AG04449 (cell line): ENCODE measurements at places on chromosomes 3 and 15.

- no peak for DNase-seq
Observed at GRCh38 chr3:54633444-54634121, 294.3 kb downstream of the LRTM1 start.

DNA sequence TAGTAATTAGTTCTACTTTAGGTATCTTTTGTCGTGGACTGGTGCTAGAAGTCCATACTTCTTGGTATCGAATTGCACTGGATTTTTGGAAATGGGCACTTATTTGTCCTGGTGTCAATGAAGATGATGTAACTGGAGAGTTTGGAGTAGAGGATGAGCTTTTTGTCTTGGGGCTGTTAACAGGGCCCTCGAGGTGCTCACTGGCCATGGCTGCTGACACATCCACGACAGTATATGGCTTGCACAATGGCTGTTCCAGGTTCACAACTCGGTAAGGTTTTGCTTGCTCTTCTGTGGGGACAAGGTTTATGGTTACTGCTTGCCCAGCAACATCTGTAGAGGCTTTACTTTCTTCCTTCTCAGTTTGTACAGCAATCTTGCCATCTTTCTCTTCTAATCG lies 109.4 kb upstream of the TSPAN3 start:
- DNase-seq, result no peak

DNA sequence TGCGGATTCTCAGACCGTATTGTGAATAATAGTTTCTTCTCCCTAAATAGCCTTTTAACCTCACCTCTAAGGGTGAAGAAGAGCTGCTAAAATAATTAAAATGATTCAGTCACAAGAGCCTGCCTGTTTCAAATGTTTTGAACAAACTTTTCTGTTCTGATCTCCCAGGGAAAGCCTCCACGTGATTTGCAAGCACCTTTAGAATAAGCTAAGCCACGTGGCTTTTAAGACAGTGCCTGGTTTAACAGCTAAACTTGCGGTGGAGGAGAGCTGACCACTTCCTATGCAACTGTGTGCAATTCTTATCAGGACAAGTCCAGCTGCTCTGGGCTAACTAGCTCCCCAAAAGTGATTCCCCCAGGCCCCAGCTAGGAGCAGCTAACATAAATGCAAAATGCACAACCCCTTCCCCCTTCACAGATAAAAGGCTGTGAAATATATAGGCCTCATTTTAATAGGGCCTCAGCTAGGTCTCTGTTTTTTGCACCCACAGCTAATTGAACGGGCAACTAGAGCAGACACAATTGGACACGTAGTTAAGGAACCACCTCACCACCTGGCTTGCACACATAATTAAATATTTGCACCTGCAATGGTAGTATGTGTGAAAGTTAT lies 401.2 kb upstream of the NR2F2 start:
- DNase-seq, result no peak

GRCh38 chr3:53830944-53831343 lies 15.3 kb downstream of the CHDH start:
- no peak for DNase-seq

DNA sequence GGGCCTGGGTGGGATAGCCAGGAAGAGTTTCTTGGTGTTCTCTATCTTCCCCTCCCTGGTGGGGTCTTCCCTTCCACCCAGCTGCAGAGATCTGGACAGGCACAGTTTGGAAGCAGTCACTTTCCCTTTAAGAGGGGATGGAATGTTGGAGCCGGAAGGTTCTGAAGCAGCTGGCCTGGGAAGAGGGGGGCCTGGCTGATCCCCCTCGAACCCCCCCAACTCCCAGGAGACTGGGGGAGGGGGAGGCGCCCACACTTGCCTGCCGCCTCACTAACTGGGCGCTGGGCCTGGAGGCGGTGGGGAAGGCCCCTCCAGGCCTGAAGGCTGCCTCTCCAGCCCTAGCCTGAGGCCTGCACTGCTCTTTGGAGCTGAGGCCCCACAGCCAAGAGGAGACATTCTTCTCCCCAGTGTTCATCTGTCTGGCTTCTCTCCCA lies 1.4 kb downstream of the DVL3 start:
- DNase-seq, result no peak

DNA sequence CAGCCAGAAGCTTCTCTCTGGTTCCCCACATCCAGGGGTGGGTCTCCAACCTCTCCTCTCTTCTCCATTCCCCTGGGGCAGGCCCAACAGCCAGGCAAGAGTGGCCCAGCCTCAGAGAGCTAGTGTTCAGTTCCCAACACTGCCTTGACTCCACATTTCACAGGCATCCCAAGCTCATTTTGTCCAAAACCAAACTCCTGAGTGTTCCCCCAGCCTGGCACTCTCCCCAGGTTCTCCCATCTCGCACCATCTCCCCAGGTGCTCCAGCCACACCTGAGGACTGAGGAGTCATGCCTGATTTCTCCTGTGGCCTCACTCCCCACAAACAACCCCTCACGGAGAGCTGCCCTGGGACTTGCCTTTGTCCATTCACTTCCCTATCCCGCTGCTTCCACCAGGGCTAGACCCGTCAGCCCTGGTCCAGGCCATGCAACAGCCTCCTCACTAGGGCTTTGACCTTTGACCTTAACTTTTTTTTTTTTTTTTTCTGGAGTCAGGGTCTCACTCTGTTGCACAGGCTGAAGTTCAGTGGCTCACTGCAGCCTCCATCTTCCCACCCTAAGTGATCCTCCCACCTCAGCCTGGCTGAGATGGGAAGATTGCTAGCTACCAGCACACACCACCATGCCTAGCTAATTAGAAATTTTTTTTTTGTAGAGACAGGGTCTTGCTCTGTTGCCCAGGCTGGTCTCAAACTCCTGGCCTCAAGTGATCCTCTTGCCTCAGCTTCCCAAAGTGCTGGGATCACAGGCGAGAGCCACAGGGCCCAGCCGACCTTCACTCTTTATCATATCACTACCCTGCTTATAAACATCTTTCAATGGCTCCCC lies 3.9 kb upstream of the CSK start:
- no peak for DNase-seq

- no peak for DNase-seq
Observed at GRCh38 chr3:190497811-190498210, 16.1 kb upstream of the IL1RAP start.

- no peak for DNase-seq
Observed at GRCh38 chr3:16801223-16801622, 83.5 kb upstream of the PLCL2 start.

DNA sequence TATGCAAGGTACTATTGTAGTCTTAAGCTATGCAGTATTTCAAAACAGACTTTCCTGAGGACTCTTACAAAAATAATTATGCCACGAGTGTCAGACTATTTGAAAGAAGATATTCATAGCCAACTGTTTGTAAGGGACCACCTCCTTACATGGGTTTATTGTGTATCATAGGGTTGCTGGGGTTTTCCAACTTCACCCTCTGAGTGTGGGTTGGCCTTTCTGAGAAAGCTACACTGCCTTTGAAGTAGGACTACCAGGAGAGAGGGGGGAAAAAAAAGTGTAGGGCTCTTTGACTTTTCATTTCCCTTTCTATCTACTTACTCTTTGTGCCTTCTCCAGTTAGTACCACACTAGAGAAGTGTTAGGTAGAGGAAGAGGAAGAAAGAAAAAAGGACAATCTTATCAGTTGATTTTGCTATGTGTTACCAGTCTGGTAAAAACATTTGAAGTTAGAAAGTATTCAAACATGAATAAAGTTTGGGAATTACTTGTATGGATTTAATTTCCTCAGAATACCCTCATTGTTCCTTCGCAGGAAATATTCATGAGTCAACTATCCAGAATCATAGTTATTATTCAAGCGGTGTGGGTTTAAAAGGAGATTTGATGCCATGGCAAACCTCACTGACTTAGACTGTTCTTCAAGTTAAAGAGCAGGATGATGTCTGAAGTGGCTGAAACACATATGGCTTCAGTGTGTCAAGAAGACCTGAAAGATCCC lies 329.3 kb upstream of the THBS1 start:
- DNase-seq, result no peak
